NCI-H1092 treated with DMSO at 0.1 percent for 48 hours (cell line): ENCODE measurements at places on chromosomes 11 and 22.

DNA sequence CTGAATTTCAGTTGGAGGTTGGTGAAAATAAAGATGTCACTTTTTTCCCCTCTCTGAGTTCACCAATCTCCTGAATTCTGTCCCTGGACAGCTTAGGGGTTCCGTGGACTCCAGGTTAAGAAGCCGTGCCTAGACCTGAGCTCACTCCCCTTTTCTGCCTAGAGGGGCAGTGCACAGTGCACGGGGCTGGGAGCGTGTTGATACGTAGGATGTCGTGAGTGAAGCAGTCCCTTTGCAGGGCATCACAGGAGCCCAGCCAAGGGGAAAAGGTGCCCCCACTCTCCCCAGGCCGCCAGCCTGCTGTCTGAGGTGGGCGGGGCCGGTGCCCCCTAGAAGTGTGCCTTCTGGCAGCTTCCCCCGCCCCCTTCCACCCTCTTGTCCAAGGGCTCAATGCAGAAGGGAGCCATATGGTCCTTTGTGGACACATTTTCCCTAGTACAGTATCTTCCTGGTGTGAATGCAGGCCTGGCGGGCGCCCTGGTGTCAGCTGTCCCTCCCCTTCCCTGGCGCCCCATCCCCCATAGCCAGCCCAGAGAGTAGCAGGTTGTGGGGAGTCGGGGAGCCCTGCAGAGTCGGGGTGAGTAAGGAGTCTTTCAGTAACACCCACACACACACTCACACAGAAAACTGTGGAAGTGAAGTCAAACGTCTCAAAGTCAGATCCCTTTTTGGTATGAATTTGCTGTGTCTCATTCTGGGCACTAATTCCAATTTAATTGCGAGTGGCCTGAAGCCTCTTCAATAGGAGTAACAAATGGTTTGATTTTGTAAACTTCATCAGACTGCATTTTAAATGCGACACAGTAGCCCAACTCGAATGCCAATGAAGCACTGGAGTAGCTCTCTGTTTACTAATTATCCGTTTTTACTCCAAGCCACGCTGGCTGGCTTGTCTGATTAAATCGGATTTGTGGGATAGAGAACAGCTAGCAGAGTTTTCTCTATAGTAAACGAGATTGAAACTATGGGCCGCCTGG is 67.5 kb upstream of the NNMT start:
- peak; percentile 29 for DNase-seq

DNA sequence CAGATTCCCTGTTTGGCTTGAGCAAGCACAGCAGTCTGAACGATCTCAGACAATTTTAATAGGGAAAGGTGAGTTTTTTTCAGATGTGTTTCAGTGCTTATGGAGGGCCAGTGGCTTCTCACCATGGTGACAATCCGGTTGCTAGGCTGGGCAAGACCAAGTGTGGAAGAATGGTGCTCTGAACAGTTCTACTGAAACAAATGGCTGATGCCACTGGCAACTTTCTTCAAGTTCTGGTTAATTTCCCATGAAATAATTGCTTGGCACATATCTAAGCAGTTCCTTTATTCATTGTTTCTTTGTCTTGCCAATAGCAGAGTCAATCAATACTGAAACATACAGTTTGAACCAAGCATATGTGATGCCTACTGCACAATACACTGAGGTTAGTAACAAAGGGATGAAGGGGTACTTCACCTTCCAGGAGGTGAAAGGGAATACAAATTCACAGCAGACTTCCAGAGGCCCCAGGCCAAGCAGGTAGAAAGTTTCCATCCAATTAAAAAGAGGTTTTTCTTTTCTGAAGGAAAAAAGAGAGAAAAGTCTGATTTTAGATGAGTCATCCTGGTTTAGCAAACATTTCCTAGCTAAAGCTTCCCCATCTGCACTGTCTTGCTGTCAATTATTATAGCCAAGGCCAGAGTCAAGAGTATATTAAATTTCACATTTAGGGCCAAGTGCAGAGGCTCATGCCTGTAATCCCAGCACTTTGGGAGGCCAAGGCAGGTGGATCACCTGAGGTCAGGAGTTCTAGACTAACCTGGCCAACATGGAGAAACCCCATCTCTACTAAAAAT is 21.2 kb upstream of the NDUFC2 start:
- DNase-seq = peak; percentile 98

- DNase-seq = no peak
Measured at GRCh38 chr11:117488996-117489952, 161.6 kb downstream of the CEP164 start.

DNA sequence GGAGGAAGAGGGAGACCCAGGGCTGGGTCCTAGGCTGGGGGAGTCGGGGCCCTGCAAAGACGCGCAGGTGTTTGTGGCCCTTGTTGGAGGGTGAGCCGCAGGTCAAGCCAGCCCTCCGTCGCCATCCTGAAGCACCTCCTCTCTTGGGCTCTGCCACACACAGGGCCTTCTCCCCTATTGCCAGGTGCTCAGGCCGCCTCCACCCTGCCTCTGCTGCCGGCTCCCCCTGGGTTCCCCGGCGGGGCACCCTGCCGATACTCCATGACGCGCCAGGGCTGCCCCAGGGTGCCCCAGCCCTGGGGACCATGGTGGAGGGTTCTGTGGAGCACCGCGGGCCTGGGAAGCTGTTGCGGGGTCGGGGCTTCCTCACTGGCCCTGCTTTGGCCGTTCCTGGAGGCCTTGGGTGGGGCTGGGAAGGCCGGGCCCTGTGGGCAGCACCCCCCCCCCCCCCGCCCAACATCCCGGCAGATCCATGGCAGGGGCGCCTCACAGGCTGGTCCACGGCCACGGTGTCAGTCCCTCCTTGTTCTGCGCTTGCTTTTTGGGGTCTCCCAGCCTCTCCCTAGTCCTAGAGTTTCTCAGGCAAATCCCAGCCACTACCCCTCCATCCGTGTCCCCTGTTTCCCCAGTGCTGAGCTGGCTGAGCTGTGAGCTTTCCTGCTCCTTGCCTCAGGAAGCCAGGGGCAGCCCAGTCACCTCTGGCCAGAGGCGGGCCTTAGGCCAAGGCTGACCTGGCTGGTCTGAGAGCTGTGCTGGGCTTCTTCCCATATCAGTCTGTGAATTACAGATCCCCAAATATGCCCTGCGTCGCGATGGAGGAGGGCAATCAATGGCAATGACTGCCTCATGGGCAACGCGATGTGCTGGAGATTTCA is 2.3 kb upstream of the ADORA2A start:
- DNase-seq = no peak

DNA sequence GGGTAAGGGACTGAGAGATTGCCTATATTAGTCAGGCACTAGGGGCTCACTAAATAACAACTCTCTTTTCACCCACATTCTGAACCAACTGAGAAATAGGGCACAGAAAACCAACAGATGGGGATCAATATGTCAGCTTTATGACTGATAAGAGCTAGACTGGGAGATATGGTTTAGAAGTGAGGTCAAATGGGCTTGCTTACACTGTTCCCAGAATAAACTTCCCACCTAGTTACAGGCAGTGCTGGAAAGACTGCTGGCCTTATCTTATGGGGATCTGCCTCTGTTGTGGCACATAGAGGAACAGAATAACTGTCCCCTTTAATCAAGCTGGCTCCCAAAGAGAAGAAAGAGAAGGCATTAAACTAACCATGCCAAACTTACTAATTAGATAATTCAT is 10.6 kb upstream of the RRAS2 start:
- DNase-seq = no peak

DNA sequence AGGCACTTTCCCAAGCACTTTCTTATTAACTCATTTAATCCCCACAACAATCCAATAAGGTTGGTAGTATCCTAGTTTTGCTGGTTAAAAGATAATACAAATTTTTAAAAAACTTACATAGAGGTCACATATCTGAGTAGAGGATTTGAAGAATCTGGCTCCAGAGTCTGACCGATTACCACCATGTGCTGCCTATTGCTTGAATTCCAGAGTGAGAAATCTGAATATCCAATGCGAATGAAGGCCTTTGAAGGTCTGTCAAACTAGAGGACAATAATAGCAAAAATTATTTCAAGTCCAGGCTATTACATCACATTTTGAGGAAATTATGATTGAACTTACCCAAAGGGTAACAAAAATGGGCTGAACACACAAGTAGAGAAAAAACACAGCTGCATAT is 77.8 kb upstream of the BIRC3 start:
- DNase-seq = no peak

DNA sequence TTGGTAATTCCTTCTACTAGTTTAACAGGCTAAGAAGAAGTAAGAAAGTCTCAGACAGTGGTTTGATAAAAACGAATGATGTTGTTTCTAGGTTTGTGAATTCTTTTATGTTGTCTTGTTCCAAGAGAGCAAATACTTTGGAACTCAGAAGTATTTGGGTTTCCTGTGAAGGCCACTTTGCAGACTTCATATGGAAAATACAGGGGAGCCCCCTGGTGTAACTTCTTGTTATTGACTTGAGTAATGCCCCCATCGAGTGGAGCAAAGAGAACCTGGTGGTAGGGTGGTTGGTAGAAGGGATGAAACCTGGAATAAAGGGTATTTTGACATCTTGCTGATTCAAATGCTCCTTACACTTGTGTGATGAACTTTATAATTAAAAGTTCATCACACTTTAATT is 40.0 kb upstream of the PTH start:
- DNase-seq = no peak

- no peak for DNase-seq
Measured at GRCh38 chr11:103659743-103660142, 376.7 kb upstream of the DDI1 start.

DNA sequence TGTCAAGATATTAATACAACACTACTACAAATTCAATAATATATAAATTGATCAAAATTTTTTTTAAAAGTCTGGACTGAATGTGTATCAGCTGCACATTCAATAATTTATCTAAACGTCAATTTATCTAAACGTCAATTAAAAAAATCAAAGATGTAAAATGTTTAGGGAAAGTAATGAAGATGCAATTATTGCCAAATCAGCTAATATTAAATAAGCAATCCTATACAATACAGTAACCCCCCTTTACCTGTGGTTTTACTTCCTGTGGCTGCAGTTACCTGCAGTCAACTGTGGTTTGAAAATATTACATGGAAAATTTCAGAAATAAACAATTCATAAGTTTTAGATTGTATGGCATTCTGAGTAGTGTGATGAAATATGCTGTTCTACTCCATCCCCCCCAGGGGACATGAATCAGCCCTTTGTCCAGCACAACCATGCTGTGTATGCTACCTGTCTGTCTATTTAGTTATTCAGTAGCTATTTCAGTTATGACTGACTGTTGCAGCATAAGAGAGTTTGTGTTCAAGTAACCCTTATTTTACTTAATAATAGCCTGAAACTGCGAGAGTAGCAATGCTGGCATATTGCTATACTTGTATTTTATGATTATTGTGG is 72.2 kb downstream of the CWF19L2 start:
- no peak for DNase-seq

DNA sequence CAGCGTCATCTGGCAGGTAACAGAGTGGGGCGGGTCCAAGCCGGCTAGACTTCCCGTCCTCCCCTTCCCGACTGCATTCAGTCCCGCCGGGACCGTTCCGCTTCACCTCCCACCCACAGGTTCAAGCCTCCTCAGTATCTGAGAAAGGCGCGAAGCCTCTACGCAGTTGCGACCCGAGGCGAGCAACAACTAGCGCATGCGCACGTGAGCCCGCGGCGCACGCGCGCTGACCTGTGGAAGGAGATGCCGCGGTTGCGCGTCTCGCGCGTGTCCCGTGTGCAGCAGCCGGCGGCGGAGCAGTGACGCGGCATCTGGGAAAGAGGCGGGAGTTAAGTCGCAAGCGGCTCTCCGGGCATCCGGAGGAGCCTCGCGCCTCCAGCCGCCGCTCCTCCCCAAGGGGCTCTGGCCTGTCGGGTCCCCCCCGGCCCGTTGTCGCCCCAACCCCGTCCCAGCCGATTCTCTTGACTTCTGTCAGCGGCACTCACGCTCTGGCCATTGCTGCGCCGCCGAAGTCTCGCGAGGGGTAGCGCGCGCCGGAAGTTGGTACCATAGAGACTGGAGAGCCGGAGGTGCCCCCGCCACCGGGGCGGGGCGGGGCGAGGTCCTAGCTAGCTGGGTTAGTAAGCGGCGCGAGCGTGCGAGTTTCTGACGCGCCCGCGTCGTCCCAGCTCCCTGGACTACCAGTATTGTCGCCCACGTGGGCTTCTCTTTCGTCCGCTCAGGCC is at the start of gene THAP7:
THAP7 (minus strand) TSS at position 518 of the 725 bp plus-strand sequence; CDS start at position 311, 207 bp downstream.
- DNase-seq = peak; percentile 96

DNA sequence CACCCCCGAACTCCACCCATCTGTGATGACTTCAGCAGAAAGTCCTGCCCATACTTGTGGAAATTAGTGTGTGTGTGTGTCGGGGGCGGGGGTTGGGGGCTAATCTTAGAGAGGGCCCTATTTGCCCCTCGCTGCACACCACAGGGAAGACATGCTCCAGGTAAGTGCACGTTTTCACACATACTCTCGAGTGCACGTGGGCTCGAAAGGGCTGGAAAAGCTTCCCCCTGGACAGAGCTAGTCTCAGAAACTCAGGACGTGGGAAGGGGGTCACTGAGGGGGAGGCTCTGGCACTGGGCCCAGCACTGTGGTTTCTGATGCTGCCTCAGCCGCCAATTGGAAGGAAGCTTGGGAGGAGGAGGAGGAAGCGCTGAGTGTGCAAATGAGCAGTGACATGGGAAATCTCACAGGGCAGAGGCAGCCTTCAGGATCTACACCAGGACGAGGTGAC is 40.7 kb upstream of the CD82 start:
- no peak for DNase-seq

DNA sequence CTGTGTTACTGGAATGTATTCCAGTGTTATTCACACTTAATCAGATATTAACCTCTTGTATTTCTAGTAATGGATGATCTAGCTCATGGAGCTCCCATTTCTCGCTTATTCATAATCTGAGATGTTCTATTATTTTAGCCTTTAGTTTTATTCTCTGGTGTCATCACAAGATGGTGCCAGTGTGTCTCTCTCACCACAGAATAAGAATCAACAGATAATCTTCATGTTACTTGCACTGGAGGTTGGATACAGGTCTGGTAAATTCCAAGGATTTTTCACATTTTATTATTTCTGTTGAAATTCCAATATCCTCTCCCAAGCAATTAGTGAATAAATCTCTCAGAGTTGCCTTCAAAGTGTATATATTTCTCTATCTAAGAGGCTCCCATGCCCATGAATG is 74.6 kb downstream of the CASP12 start:
- DNase-seq = no peak

- peak; percentile 69 for DNase-seq
Measured at GRCh38 chr11:22666688-22667439, 453 bp downstream of the GAS2 start.

DNA sequence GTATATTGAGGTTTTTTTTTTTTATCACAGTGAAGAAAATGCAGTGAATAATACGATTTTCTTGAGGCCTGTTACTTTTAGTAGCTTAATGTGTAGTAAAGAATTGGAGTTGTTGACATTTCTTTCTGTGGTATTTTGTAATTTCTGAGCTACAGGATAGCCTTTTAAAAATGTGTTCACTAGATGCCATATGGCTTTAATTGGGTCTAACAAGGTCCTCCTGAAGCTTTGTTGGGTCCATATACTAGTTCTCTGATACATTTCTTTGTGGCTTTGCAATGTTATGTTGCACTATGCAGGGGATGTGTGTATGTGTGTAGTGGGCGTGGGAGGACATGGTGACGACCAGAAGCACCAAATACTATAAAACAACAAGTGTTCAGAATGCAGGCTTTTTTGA is 25.1 kb downstream of the FBXO7 start:
- DNase-seq = no peak

- DNase-seq = no peak
Measured at GRCh38 chr11:289398-289711, 429 bp downstream of the PGGHG start.
